ENCODE measurements at places on chromosomes 3 and 15.

GRCh38 chr15:31857194-31857593, 173.1 kb upstream of the CHRNA7 start:
- DNase-seq: no peak

- DNase-seq: no peak
Measured at GRCh38 chr15:88255484-88256278, 858 bp downstream of the NTRK3 start.

DNA sequence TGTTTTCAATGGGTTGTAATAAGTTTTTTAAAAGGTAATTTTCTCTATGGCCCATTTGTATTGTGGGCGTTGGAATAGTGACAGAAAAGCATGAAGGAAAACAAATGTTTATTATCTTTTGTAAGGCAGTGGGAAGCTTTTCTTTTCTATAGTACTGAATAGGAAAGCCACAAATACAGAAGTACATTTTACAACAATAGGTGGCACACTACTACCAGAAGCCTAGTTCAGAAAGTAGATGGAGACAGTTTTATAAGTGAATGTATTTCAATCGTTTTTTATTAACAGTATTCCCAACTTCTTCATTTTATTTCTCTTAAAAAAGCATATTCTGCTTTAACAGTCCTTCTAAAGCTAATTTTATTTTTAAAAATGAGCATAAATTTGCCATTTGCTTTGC, 296.7 kb downstream of the PTPRG start:
- no peak for DNase-seq

GRCh38 chr3:13655061-13655913, 106.4 kb downstream of the FBLN2 start:
- peak; percentile 82 for DNase-seq

DNA sequence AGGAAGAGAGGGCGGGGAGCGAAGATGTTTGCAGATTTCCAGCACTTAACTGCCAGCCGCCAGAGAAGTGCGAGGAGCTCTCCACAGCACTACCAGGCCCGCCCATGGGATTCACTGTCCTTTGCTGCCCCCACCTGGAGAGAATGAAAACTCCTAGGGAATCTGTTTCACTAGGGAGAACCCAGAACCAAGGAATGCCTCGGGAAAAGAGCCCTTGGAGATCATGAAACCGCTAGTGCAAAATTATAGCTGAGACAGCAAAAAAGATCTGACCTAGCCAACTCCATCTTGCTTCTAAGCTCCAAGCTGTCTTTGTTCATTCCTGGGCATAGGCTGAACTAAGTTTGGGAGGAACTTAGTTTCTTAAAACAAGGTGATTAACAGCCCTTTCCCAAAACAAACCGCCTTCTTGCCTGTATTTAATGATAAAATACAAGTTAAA, 82.6 kb upstream of the GCNT3 start:
- peak; percentile 87 for DNase-seq

DNA sequence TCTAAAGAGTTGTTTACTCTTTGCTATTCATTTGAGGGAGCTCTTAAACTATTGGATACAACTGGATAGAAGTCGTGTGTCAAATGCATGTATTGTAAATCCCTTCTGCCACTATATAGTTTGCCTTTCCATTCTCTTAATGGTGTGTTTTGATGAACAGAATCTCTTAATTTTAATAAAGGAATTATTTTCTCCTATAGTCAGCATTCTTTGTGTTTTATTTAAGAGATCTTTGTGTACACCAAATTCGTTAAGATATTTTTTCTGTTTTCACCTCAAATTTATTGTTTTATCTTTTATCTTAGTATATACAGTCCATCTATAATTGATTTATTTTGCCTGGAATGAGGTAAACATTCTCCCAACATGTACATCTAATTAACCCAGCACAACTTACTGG, 551.5 kb upstream of the AGTR1 start:
- DNase-seq: no peak

DNA sequence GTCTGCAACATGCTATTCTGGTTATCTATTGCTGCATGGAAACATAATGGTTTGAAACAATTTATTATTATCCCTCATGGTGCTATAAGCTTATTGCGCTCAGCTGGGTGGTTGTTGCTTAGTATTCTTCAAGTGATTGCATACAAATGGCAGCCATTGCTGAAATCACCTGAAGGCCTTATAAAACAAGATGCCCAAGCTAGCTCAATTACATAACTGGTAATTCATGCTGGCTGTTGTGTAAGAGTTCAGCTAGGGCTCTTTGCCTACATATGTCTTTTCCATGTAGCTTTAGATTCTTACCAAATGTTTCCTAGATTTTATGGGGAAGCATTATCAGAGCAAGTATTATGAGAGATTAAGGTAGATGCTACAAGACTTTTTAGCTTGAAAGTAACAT, 644.0 kb upstream of the CBLB start:
- no peak for DNase-seq

- no peak for DNase-seq
Measured at GRCh38 chr3:193095366-193095765, 145.7 kb upstream of the PLAAT1 start.

DNA sequence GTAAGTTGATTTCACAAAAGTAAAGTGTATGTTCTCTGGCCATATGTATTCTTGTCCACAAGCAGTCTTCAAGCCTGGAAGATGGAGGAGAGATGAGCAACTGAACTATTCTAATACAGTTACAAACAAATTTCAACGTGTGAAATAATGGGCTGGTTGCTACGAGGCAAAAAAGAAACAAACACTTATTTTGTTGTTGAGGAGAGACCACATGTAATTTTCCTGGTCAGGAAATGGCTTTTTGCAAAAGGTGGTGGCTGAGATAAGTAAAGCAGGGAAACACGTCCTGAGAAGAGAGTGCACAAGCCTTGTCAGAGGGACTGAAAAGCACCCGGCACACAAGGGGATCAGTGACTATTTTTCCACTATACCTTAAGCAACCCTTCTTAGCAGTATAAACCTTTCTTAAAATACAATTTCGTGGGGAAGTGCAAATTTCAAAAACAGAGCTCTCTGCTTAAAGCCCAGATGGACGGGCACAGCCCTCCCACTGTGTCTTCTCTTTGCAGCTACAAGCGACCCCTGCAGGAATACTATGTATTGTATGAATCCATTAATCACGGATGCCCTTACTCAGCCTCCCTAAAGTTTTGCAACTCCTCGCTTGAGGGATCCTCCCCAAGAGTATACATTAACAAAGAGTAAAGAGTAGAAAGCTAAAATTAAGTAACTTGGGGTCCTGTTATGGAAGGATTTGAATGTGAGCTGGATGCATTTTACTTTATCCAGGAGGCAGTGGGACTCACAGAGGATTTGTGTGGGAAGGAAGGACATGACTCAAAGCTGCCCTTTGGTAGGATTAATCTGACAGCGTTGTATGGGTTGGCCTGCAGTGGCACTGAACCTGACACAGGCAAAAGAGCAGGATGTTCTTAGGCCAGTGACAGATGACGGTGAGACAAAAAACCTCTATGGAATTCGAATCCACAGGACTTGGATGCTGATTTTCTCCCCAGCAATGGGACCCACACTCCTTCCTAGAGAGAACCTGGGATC, 253.7 kb downstream of the IL5RA start:
- DNase-seq: no peak

DNA sequence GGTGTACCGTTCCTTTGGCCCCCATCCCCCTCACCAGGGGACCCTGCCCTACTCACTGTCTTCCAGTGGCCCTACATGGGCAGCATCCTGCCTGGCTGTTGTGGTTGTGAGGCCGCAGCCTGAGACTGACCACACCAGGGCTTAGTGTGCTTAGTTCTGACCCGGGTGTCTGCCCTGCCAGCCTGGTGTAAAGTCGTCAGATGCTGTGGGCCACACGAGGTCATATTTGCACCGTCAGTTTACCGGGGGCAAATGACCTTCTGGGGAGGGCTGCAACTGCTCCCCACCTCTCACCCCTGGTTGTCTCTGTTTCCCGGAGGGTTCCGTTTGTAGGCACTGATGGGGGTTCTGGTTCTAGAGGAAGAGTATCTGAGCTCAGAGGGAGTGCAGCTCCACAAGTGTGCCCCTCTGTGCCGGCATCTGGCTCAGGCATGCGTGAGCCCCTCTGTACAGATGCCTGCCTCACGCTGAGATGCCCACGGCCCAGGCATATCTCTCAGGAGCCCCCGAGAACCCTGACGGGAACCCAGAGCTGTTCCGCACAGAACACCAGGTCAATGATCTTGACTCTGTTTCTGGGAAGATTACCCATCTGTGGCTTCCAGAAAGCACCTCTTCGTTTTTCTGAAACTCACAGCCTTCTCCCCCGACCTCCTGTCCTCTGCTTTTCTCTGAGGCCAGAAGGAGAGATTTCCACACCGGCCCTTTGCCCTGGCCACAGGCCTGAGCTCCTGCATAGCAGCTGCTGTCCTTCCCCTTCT, 19.2 kb downstream of the KLF13 start:
- no peak for DNase-seq

- DNase-seq: no peak
Measured at GRCh38 chr3:128517648-128518047, 24.6 kb upstream of the GATA2 start.

DNA sequence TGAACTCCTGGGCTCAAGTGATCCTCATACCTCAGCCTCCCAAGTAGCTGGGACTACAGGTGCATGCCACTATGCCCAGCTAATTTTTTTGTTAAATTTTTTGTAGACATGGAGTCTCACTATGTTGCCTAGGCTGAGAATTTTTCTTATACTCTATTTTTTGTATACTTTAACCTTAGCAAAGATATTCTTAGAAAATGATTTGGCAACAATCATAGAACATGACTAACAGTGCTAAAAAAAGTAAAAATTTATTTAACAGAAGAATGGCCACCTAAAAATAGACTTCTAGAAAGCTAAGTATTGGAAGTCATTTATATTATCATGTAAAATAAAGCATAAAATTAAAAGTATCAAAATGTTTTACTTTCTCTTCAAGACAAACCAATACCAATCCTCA, 322.3 kb downstream of the PLCL2 start:
- DNase-seq: no peak

GRCh38 chr3:48935530-48935929, 16.9 kb downstream of the ARIH2 start:
- no peak for DNase-seq

DNA sequence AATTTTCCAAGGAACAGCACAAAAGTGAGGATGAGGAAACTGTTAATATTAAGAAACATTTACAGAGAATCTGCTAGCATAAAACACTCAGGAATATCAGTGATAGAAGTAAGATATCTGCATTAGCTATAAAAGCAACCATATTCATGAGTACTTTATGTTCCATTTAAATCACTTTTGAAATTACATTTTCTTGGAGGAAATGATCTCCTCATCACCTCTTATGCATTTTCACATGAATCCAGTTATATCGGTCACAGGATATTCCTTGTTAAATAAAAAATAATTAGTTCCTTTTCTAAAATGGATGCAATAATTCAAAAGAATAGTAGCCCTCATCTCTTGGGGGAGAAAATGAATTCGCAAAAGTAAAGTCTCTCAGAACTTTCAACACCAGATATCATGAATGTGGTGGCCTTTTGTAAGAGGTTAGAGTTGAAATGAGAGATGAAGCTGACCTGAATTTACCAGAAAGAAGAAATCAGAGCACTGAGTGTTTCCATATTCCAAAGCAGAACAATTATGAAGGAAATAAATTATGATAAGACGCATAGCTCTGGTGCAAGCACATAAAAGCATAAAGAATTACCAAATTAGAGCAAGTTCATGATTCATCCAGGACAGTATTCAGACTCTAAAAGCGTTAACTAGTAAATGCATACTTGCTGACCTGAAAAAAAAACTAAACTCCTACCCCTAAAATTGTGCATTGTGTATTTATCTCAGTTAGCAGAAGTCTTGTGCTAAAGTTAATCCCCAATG, 321.9 kb upstream of the CCDC54 start:
- DNase-seq: no peak

- DNase-seq: no peak
Measured at GRCh38 chr3:153257673-153258351, 95.8 kb downstream of the RAP2B start.

DNA sequence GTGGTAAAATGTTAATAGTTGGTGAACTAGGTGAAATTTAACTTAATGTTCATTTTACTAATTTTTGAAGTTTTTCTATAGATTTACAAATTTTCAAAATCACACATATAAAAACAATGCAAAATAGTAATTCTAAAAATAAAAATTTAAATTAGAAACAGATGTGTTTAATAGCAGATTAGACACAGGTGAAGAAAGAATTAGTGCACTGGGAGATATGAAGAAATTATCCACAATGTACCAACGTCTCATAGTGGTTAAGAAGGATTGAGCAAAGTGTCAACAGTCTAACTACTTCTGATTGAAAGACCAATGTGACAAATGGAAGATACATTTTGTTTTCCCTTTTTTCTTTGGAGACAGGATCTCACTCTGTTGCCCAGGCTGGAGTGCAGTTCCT, 26.5 kb downstream of the SPG11 start:
- DNase-seq: no peak

GRCh38 chr3:196631682-196632045, 7.8 kb upstream of the NRROS start:
- DNase-seq: no peak

DNA sequence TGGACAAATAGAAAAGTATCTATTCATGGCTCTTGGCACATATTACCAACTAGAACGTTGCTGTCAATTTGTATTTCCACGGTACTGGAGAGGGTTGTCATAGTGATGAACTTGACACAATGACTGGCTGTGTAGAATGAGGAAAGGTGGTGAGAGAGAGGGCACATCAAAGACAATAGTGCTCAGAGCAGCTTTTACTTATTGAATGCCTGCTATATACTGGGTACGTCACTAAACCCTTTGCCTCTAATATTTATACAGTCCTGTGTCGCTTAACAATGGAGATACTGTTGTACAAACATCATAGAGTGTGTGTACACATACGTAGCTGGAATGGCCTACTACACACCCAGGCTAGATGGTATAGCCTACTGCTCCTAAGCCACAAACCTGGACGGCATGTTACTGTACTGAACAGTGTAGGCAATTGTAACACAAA, 8.3 kb downstream of the TMPRSS7 start:
- DNase-seq: no peak

GRCh38 chr3:113532698-113533533, 561 bp downstream of the SIDT1 start:
- no peak for DNase-seq

DNA sequence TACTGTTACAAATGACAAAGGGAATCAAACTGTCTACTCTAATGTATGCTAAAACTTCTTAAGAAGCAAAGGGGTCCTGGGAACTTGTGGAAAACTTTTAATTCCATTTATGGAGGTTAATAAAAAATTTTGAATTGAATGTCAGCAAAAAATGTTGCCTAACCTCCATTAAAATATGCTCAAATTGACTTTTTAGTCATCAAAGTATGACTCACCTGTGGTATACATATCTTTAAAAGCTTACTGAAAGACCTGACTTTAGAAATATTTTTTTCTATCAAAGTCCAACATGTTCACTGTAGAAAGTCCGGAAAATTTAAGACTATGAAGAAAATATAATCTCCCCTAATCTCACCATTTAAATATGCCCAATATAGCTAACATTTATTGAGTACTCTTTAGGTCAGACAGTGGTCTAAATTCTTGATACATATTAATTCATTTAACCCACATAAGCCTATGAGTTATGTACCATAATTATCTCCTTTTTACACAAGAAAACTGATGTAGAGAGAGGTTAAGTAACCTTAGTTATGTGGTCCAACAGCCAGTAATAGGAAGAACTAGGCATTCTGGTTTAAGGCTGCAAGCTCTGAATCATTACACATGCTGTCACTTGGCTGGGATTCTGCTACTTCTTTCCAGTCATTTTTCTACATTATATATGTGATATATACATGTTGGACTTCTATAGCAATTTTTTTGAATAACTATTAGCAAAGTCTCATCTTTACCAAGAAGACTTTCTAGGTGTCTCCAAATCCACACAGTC, 83.6 kb downstream of the PDZRN3 start:
- DNase-seq: no peak
